ENCODE measurements at places on chromosomes 1 and 21.

GRCh38 chr1:37622131-37622530 lies 12.6 kb downstream of the RSPO1 start:
- no peak for DNase-seq

GRCh38 chr1:160128636-160129035 lies 13.1 kb downstream of the ATP1A2 start:
- DNase-seq: no peak

- no peak for DNase-seq
Observed at GRCh38 chr1:84835169-84835568, 57.8 kb downstream of the LPAR3 start.

DNA sequence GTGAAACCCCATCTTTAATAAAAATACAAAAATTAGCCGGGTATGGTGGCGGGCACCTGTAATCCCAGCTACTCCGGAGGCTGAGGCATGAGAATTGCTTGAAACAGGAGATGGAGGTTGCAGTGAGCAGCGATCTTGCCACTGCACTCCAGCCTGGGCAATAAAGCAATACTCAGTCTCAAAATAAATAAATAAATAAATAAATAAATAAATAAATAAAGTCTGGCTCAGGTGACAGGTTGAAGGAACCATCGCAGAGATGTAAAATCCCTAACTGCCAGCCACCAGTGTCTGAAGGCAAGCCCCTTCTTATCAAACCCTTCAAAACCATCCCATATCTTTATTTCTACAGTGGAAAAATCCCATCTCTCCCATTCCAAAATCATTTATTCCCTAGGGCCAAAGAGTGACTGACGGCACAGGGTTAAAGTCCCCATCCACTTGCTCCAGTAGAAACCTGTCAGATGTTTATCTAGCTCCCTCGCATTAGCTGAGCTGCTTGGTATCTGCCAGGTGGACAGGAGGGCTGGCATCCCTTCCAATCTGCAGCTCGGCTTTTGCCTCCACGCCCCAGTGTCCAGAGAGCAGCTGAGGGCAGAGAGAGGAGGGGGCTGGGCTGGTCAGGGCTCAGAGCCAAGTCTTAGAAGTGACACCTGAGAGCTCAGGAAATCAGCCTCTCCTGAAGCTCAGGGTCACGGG lies 5.0 kb downstream of the CSRP1 start:
- no peak for DNase-seq

GRCh38 chr1:22717037-22717760 lies 6.6 kb downstream of the EPHB2 start:
- DNase-seq: no peak

- DNase-seq: no peak
Observed at GRCh38 chr1:107786203-107786845, 178.7 kb downstream of the VAV3 start.
